ENCODE measurements at places on chromosomes 4 and X.

GRCh38 chr4:86038037-86038436 lies 321.8 kb downstream of the MAPK10 start:
- DNase-seq = no peak

- DNase-seq = no peak
Measured at GRCh38 chrX:105477351-105477750, 256.9 kb upstream of the TEX13A start.

- DNase-seq = no peak
Measured at GRCh38 chrX:66914080-66914479, 275.2 kb upstream of the EDA2R start.

GRCh38 chr4:87895964-87896621 lies 63.3 kb downstream of the MEPE start:
- DNase-seq = peak; percentile 39

DNA sequence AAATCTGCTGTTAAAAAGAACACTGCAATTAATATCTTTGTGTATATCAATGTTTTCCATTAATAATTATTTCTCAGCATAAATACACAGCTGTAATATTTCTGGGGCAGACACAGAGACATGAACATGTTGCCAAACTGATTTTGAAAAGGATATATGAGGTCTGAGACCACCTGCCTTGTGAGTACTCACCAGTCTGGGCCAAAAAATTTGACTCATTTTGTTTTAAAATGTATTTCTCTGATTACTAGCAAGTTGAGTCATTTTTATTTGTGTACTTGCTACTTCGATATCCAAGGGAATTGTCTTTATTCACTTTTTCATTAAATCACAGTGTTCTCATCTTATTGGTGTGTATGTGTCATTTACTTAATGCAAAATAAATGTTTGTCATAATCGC lies 8.5 kb upstream of the RAI2 start:
- no peak for DNase-seq

- DNase-seq = no peak
Measured at GRCh38 chrX:40471965-40472648, 108.7 kb upstream of the ATP6AP2 start.

- no peak for DNase-seq
Measured at GRCh38 chrX:40318801-40319200, 221.0 kb upstream of the BCOR start.
